ENCODE measurements at places on chromosomes 5 and 9. TPM values are rescaled to one million over a fixed set of nuclear protein-coding genes. Genes with fewer than 3 reads are reported as not detected.

DNA sequence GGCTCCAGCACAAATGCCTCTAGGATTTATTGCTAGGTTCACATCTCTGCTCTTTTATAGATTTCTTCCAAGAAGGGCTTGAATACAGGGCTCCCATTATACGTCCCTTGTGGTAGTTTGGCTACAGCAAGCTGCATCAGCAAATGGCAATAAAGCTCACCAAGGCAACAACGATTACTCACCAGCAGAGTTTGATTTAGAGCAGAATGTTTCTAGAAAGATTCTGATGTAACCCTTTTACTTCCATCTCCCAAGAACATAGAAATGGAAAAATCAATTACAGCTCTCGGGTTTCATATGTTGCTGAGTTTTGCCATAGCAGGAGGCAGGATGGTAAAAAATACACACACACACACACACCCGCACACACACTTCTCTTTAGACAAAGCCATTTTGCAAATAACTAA, 124.2 kb upstream of the TNPO1 start:
- DNase-seq = no peak

DNA sequence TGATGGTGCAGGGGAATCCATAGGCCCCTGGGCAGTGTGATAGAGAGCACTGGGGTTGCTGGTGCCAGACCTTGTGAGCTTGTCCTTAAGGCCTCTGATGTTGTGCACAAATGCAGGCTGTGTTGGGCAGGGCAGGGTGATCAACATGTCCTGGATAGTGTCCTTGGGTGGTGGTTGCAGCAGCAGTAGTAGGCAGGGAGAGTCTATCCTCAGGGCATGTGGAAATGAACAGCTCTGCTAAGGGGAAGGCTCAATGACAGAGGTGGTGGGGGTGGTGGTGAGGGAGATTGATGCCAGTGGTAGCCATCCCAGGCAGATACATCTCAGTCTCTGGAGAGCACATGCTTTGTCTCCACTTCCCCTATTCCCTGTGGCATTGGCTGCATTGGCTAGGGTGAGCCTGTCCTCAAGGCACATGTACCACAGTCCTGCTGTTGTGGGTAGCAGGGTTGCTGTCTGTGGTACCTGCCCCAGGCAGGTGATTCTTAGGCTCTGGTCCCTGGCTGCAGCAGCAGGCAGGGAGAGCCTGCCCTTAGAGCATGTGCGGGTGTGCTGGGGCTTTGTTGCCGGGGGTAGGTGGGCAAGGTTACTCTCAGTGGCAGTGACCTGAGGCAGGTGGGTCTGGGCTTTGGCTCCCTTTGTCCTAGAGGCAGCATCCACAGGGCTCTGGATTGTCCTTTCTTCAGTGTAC, 111.1 kb downstream of the WDR70 start:
- peak; percentile 7 for DNase-seq

DNA sequence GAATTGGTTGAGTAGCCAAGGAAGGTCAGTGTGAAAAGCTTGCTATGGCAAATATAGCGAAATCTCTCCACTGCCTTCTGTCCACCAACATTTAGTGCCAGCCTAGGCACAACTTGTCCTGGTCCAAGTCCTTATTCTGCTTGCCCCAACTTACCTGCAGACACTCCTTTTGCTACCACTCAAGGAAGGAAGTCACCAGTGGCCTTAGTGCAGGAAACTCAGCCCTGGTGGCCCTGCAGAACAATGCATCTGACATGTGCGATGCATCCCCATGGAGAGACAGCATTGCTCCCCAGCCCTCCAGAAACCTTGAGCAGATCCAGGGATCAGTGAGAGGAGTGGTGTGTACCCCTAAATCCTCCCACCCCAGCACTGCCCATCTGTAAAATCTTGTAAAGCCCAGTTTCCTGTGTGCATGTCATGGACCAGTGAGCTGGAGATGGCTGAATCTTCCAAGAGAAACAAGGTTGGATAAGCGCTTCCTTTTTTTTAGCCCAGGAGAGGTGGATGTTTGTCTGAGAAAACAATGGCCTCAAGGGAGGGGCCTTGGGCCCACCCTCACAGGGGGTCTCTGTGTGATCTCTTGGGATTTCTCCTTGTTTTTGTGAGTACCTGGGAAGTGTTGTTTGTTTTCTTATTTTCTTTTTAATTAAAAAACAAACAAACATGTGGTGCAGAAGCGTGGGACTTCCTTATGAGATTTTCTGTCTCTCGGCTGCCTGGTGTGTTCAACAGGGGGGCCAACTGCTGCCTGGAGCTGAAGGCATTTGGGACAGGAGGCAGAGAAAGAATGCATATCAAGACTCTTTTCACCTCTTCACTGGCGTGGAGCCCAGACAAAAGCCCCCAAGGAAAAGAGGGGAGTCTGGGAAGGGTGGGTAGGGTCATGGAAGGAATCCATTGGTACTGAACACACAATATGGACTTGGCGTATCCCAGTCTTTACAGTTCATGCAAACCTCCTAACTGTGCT, 3.6 kb downstream of the FOXI1 start:
- no peak for DNase-seq

GRCh38 chr9:135992486-135993408, 31.6 kb upstream of the UBAC1 start:
- peak; percentile 40 for DNase-seq

DNA sequence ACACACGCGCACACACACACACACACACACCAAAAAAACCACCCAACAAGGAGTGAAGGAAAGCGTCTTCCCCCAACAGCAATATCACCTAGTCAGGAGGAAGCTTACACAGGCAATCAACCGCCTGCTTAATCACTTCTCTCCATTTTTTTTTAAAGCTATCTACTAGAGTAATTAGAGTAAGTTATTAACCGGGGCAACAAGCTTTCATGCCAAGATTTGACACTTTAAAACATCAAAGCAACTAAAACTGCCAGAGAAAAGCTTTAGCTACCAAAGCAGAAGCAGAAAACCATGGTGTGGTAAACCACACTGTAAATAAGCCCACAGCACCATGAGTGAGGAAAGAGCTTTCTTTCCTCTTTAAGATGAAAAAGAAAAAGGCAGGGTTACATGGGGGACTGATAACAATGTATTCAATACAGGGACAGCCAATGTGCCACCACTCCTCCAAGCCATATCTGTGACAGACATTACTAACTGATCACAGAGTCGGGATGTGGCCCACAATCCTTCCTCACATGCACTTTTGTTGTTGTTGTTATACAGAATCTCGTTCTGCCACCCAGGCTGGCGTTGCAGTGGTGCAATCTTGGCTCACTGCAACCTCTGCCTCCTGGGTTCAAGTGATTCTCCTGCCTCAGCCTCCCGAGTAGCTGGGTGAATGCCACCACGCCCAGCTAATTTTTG, 282.1 kb downstream of the CRB2 start:
- DNase-seq = peak; percentile 18

Gene SFXN1
- total RNA-seq = 123 TPM

Data from bronchial epithelial cell (primary cell).